ENCODE measurements at places on chromosomes 4 and X.

GRCh38 chrX:8906299-8906938 lies 105.2 kb upstream of the FAM9A start:
- no peaks in the 10 kb centered on the region for H3K4me1 ChIP-seq
- no peaks in the 10 kb centered on the region for H3K36me3 ChIP-seq
- no peak for DNase-seq
- no peaks in the 10 kb centered on the region for H3K27me3 ChIP-seq

GRCh38 chr4:159420162-159421057 lies 317.5 kb downstream of the RAPGEF2 start:
- no peaks in the 10 kb centered on the region for H3K36me3 ChIP-seq
- no peaks in the 10 kb centered on the region for H3K4me1 ChIP-seq
- no peak overlapping the region for H3K4me3 ChIP-seq
- no peaks in the 10 kb centered on the region for H3K27me3 ChIP-seq
- DNase-seq = no peak

DNA sequence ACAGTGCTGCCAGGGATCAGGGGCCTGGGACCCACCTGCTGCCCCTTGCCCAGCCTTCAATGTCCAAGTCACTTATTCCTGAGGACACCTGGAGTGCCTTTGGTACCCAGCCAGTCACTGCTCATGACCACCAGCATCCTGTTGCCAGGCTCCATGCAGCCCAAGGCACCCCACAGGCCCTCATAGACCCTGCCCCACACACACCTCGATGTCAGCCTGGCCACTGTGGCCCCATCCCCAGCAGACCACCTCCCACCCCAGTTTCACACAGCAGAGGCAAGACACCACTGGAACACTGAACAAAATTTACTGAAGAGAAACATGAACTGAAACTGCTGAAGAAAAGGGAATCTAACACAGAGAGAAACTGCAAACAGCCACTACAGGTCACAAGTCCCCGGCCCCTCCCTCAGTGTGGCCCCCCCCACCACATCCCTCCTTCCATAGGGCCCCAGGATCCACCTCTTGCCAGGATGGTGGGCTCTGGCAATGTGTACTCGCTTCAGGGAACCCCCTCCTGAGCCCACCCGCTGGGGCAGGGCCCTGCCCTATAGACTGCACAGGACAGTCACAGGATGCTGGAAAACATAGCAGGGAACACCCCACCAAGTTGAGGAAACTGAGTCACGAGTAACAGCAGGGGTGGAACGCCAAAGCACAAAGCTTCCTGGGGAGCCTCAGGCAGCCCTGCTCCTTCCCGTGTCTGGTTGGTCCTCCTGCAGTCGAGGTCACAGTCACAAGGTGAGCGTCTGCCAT lies 5.2 kb downstream of the PNMA5 start:
- H3K4me3 ChIP-seq = no peak overlapping the region
- H3K27me3 ChIP-seq = no peaks in the 10 kb centered on the region
- no peak for DNase-seq
- H3K27ac ChIP-seq = no peak overlapping the region
- no peaks in the 10 kb centered on the region for H3K36me3 ChIP-seq

DNA sequence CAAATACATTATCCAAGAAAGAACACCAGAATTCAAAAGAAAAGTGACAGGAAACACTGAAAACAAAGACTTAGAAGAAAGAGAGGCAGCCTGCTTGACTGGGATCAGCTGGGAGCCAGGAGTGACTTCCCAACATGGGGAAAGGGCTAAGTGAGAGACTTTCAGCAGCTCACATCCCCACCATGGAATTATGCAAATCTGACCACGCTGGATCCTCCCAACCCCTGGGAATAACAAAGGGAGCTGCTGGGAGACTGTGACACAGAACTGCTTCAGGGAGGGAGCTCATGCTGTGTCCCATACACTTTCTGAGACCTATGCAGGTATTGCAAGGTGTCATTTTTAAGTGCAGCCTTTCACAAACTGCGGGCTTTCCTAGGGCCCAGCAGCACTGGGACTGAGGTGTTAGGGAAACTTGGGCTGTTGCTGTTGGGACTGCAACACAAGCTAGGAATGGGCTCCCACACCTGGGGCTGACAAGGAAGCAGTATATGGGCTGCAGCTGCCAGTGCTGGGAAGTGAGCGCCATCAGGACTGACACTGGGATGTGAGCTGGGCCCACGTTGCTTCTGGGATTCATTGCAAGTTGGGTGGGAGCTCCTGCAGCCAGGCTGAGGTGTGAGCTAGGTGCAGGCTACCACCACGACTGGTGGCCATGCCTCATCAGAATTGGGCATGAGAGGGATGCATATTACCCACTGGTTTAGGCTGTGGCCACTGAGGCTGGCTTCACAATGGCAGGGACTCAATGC lies 139.1 kb downstream of the KDR start:
- no peaks in the 10 kb centered on the region for H3K4me1 ChIP-seq
- no peaks in the 10 kb centered on the region for H3K27me3 ChIP-seq
- no peaks in the 10 kb centered on the region for H3K36me3 ChIP-seq
- no peak overlapping the region for H3K27ac ChIP-seq
- no peak for DNase-seq
- H3K4me3 ChIP-seq = no peak overlapping the region

DNA sequence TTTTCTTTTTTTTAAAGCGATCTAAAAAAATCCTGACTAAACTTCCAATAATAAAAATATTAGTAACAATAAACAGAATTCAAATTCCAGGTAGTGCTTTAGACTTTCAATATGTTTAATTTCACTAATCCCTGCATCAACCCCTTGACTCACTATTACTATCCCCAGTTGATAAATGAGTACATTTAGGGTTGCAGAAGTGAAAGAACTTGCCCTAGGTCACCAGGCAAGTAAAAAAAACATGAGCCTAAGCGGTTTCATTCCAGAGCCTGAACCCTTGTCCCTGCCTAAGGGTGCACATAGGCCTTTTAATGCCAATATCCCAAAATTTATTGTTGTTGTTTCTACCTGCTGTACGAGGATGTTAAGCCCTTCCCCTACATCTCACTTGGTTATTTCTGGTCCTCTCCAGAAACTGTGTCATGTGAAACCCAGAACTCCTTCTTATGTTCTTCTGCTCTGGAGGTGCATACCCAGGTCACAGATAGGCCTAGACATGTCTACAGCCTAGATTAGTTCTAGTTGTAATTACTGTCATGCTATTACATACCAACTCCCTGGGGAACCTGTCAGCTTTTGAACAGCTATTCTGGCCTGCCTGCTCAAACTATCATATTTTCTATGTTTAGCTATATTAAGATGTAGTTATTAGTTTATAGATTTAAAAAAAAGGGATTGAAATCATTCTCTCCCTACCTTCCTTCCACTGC lies 244.5 kb upstream of the PITX2 start:
- H3K36me3 ChIP-seq = no peaks in the 10 kb centered on the region
- H3K27ac ChIP-seq = no peak overlapping the region

DNA sequence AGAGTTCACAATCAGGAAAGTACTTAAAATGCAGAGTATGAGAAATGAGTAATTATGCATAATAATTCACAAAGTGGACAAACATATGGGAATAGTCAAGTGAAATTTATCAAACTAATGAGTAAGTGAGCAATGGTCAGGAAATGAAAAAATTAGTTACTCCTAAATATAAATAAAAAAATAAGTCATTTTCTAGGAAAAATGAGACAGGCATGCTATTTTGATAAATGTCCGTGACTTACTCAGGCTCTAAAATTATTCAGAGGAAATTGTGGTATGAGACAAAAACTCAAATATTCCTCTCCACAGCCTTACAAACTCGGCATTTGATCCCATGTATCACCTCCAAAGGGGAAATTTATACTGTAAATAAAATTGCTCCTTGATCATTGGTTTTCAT lies 181.2 kb downstream of the COX18 start:
- no peak overlapping the region for H3K4me3 ChIP-seq
- no peaks in the 10 kb centered on the region for H3K36me3 ChIP-seq
- no peaks in the 10 kb centered on the region for H3K27me3 ChIP-seq
- peaks cover 24% of the 10 kb centered on the region for H3K4me1 ChIP-seq

- no peaks in the 10 kb centered on the region for H3K4me1 ChIP-seq
- no peaks in the 10 kb centered on the region for H3K36me3 ChIP-seq
- H3K27ac ChIP-seq = no peak overlapping the region
- DNase-seq = no peak
- H3K4me3 ChIP-seq = no peak overlapping the region
- H3K27me3 ChIP-seq = no peaks in the 10 kb centered on the region
Observed at GRCh38 chr4:55727746-55728145, 91.6 kb upstream of the NMU start.

- DNase-seq = no peak
- H3K4me1 ChIP-seq = no peaks in the 10 kb centered on the region
- H3K4me3 ChIP-seq = no peak overlapping the region
- H3K27me3 ChIP-seq = no peaks in the 10 kb centered on the region
- no peaks in the 10 kb centered on the region for H3K36me3 ChIP-seq
- no peak overlapping the region for H3K27ac ChIP-seq
Observed at GRCh38 chrX:124455966-124456365, 109.6 kb downstream of the SH2D1A start.

DNA sequence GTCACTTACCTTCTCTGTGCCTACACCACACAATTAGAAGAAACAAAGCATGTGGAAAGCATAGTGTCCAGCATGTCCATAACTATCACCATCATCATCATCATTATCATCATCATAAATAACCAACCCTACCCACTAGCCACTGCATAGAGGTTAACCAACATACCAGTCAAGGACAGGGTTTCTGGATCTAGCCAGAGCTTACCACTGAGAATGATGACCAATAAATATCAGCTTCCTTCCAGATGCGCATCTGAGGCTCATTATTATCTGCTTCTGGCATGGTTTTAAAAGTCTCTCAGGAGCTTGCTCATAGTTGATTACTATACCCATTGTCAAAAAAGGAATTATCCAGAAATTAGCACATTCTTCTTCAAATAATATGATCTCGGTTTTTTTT lies 25.5 kb upstream of the MYOZ2 start:
- DNase-seq = no peak
- no peak overlapping the region for H3K27ac ChIP-seq
- H3K27me3 ChIP-seq = no peaks in the 10 kb centered on the region
- H3K36me3 ChIP-seq = no peaks in the 10 kb centered on the region
- H3K4me1 ChIP-seq = peaks cover 25% of the 10 kb centered on the region
- no peak overlapping the region for H3K4me3 ChIP-seq

GRCh38 chr4:148770848-148771247 lies 328.6 kb upstream of the NR3C2 start:
- no peaks in the 10 kb centered on the region for H3K27me3 ChIP-seq
- H3K4me1 ChIP-seq = no peaks in the 10 kb centered on the region
- no peak for DNase-seq

- H3K36me3 ChIP-seq = no peaks in the 10 kb centered on the region
- H3K4me1 ChIP-seq = no peaks in the 10 kb centered on the region
- no peak overlapping the region for H3K4me3 ChIP-seq
- no peak overlapping the region for H3K27ac ChIP-seq
- no peaks in the 10 kb centered on the region for H3K27me3 ChIP-seq
Observed at GRCh38 chr4:81454499-81454898, 17.2 kb downstream of the RASGEF1B start.

DNA sequence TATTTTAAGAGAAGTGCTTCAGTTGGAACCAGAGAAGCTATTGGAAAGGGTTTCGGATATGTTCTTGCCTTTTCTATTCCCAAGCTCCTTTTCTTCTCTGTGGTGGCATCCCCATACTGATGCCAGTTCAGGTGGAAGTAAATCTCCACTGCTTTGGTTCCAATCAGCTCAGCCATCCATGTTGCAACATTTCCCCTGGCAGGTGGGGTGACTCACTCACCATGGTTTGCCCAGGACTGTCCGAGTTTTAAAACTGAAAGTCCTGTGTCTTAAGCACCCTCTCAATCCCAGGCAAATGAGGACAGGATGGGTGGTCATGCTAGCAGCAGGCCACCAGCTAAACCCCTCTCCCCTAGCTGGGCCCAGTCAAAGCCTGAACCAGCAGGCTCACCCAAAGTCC lies 15.1 kb downstream of the RAI2 start:
- no peak for DNase-seq
- no peak overlapping the region for H3K27ac ChIP-seq
- no peaks in the 10 kb centered on the region for H3K27me3 ChIP-seq
- H3K4me3 ChIP-seq = no peak overlapping the region

DNA sequence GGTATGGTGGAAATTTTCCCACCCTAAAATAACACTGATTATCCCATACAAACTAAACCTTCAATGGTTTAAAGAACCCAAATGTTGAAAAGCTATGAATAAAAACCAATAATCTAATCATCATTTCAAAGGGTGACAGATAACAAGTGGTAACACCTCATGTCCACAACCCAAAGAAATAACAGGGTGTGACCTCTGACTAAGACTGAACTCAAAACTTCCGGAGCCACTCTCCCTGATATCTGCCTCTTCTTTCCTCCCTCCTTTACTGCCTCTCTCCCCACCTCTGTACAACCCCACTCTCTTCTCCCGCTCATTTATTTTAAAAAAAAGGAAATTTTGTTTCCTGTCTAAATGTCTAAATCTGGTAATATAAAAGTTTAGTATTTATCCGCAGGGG lies 11.5 kb downstream of the FBXW7 start:
- H3K27me3 ChIP-seq = no peaks in the 10 kb centered on the region
- no peak for DNase-seq
- H3K36me3 ChIP-seq = no peaks in the 10 kb centered on the region

Data from body of pancreas (tissue), 4 donors.